Ureter (tissue), 1 donor: ENCODE measurements at places on chromosomes 12 and 14.

- DNase-seq, result no peak
Measured at GRCh38 chr14:99945732-99946651, 119.2 kb upstream of the EVL start.

- DNase-seq, result no peak
Measured at GRCh38 chr12:6425590-6426531, 18.9 kb upstream of the CD27 start.

- DNase-seq, result no peak
Measured at GRCh38 chr12:103848917-103849491, 8.0 kb upstream of the NT5DC3 start.

- DNase-seq, result no peak
Measured at GRCh38 chr14:74660167-74660566, 48.1 kb upstream of the LTBP2 start.

DNA sequence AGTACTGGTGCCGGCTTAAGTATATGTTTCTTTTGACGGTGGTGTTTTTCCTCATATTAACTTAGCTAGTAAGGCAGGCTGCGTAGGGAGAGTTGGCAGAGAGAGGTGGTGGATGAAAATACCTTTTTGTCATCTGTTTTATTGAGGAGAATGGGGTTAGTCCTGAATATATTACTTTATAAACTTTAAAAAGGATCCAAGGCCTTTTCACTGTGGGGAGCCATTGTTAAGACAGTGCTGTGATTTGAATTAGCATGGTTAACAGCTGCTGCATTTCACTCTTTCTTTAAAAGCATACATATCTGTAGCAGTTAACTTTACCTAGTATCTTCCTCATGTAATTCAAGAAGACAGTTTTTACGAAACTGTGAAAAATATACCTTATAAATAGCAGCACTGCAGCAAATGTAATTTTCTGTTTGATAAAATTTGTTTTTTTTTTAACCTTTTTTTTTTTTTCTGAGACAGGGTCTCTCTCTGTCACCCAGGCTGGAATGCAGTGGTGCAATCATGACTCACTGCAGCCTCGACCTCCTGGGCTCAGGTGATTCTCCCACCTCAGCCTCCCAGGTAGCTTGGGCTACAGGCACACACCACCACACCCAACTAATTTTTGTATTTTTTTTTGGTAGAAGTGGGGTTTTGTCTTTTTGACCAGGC lies 57.1 kb downstream of the AEBP2 start:
- DNase-seq, result no peak
